ENCODE measurements at places on chromosomes 7 and 10. TPM values are rescaled to one million over a fixed set of nuclear protein-coding genes. Genes with fewer than 3 reads are reported as not detected.

Gene OR13A1
- total RNA-seq = not detected

Gene AP1S1
- total RNA-seq = 41.7 TPM

Gene TWIST1
- total RNA-seq = 0.18 TPM

Gene SYCE1
- 0.41 TPM for total RNA-seq

Gene TRIM74
- total RNA-seq = 1.5 TPM

Gene RPEL1
- not detected for total RNA-seq

Gene SHTN1
- 0.75 TPM for total RNA-seq

Gene TAS2R3
- total RNA-seq = 1.3 TPM

Gene PRF1
- 78.3 TPM for total RNA-seq

Gene SPAG6
- 0.61 TPM for total RNA-seq

Gene ATP6V0E2
- 55.6 TPM for total RNA-seq
